A172 (cell line): ENCODE measurements at places on chromosomes 2 and 18. TPM values are rescaled to one million over a fixed set of nuclear protein-coding genes. Genes with fewer than 3 reads are reported as not detected.

TFPI gene
- total RNA-seq, result 166 and 226 TPM in 2 replicates

RBM43 gene
- 2.8 and 4.1 TPM in 2 replicates for total RNA-seq

RETSAT gene
- total RNA-seq, result 40.5 and 41.5 TPM in 2 replicates

LRRC30 gene
- total RNA-seq, result not detected in 2 replicates

IGFBP2 gene
- 42.8 and 56.6 TPM in 2 replicates for total RNA-seq

GTF2A1L gene
- total RNA-seq, result 0.62 TPM in 1 of 2 replicates, not detected in the other

SERPINB2 gene
- not detected in 2 replicates for total RNA-seq

MROH2A gene
- 0.48 TPM in 1 of 2 replicates, not detected in the other for total RNA-seq

ALS2 gene
- 30.6 and 39.2 TPM in 2 replicates for total RNA-seq

TWIST2 gene
- total RNA-seq, result 32.3 and 38.8 TPM in 2 replicates

CD8B2 gene
- total RNA-seq, result not detected in 2 replicates

PASK gene
- 5.9 and 7.5 TPM in 2 replicates for total RNA-seq

TOGARAM2 gene
- 0.69 and 1.9 TPM in 2 replicates for total RNA-seq

CYP27A1 gene
- total RNA-seq, result 0.07 TPM in 1 of 2 replicates, not detected in the other

CLHC1 gene
- 7.2 and 16.2 TPM in 2 replicates for total RNA-seq

FAP gene
- total RNA-seq, result 1.9 and 2.2 TPM in 2 replicates

NEB gene
- total RNA-seq, result not detected in 2 replicates

IL36G gene
- not detected in 2 replicates for total RNA-seq

ALPG gene
- total RNA-seq, result 0.12 TPM in 1 of 2 replicates, not detected in the other

ZEB2 gene
- 20.2 and 35.0 TPM in 2 replicates for total RNA-seq

COBLL1 gene
- 6.7 and 9.8 TPM in 2 replicates for total RNA-seq
